NCI-H1048 (cell line): ENCODE measurements at places on chromosomes 11 and 22.

DNA sequence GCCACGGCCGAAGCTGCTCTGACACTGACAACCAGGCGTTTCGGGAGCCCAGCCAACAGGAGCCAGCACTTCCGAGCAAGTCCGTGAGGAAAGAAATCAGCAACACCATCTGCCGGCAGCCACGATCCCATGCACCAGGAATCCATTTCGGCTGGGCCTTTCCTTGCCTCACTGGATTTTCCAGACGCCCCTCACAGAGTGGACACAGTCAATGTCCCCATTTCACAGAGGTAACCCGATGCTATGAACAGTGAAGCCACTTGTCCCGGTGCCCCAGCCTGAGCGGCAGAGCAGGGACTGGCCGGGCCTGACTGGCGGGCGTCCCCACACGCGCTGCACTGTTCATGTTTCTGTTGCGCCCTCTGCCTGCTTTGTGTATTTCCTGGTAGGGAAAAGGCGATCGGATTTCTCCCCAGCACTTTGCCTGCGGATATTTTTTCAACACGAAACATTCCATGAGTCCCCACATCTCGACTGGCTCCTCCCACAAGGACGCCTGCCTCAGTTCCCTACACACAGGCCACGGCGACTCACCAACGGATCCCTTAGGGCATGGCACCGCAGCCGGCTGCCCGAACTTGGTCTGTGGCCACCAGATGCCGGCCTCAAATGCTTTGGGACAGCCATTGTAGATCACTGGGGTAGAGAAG is 55.3 kb downstream of the TRMU start:
- no peak for DNase-seq

- no peak for DNase-seq
Measured at GRCh38 chr11:119100246-119100970, 1.2 kb downstream of the DPAGT1 start.

DNA sequence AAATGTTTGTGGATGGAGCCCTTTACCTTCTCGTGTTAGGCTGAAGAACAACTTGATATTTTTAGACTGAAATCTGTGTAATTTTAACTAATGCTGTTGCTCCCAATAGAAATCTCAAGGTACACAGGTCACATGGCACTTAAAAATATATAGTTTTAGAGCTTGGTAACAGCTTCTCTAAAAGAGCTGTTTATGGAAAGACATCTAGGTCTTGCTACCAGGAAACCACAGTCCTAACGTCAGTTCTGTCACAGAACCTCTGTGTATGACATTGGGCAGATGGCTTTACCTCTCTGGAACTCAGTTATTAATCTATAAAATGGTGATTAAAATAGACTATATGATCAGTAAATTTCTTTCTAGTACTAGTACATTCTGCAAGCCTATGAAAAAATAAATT is 35.4 kb downstream of the PAK1 start:
- DNase-seq: no peak

- no peak for DNase-seq
Measured at GRCh38 chr11:10272132-10272531, 21.9 kb downstream of the SBF2 start.

GRCh38 chr11:113629562-113629961 is 76.5 kb downstream of the TMPRSS5 start:
- no peak for DNase-seq

DNA sequence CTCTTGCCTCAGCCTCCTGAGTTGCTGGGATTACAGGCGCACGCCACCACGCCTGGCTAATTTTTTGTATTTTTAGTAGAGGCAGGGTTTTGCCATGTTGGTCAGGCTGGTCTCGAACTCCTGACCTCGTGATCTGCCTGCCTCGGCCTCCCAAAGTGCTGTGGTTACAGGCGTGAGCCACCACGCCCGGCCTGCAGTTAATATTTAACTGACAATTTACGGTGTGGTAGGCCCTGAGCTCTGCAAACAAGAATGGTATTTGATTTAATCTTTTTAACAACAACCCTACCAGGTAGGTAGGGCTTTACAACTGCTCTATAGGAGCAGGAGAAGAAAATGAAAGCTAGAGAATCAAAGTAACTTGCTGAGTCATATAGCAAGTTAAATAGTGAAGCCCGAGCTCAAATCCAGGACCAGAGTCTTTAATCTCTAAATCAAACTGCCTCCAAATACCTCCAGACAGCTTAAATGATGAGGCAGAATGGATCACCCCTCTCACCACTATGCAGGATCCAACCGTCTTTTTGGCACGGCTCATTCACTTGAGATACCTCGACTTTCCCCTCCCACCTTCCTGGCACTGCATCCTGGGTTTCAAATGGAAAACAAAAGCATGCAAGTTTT is 9.4 kb downstream of the UEVLD start:
- DNase-seq: no peak

- no peak for DNase-seq
Measured at GRCh38 chr11:6200975-6201374, 2.0 kb downstream of the OR52W1 start.
